ENCODE measurements at places on chromosomes 2 and 18.

GRCh38 chr2:217494557-217494956, 508.2 kb downstream of the TNS1 start:
- no peak for DNase-seq

DNA sequence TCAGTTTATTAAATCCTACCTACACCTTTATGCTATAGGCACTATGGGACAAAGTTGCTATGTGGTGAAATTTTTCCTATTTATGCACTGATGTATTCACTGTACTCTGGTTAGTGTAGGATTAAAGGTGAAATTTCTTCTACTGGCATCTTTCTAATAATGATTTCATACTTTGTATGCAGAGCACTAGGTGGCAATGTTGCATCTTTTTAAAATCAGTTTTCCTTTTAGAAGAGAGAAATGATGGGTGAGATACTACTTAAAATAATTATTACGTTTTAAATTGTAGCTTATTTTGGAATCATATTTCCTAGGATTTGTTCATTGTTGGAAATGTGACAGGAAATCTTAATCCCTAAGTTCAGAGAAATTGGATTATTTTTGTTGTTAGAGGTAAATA, 150.9 kb downstream of the CD8B2 start:
- no peak for DNase-seq

DNA sequence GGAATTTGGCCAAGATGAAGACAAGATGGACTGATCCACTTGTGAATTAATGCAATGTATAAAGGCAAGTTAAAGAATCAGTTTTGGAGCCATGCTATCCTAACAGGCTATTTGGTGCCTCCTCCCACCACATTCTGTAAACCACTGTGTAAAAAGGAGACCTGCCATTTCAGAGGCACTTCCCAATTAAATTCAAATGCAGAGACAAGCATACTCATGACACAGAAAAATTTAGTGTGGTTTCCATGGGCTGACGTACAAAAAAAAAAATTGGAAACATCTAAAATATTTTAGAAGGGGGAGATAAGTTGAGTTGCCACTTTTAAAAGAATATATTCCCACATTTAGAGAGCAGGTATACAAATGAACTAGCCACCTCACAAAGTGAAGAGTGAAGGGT, 112.1 kb downstream of the TCF4 start:
- no peak for DNase-seq

DNA sequence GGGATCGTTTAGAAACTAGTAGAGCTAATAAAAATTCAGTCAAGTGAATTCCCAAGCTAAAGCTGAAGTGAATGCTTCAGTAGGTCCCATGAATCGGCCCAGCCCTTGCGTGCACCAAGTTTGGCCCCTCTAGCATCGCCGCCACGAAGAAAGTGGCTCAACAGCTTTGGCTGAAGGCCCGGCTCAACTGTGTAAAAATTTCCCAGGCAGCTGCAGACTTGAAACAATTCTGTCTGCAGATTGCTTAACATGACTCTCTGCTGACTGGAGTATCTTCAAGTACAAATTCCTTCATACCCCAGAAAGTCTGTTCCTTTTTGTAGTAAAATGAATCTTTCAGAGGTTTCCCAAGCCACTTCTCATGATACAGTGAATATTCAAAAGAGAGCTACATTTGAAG, 32.7 kb downstream of the ALMS1 start:
- peak; percentile 65 for DNase-seq

GRCh38 chr2:222944552-222944951, 83.7 kb downstream of the ACSL3 start:
- no peak for DNase-seq

GRCh38 chr2:20525041-20526035, 78.5 kb downstream of the RHOB start:
- DNase-seq: no peak

- DNase-seq: no peak
Observed at GRCh38 chr18:6281874-6282273, 132.8 kb downstream of the L3MBTL4 start.

- no peak for DNase-seq
Observed at GRCh38 chr2:20366672-20367116, 16.1 kb upstream of the PUM2 start.

GRCh38 chr2:1730015-1730927, 14.0 kb downstream of the PXDN start:
- DNase-seq: peak; percentile 84

All from AG04450 (cell line).